AML-193 (cell line): ENCODE measurements at places on chromosomes 7 and 10.

- DNase-seq = no peak
Measured at GRCh38 chr7:101516851-101517250, 112.2 kb downstream of the MYL10 start.

GRCh38 chr10:103736044-103736443, 119.3 kb downstream of the SH3PXD2A start:
- no peak for DNase-seq

GRCh38 chr10:71432956-71433767, 36.4 kb downstream of the CDH23 start:
- no peak for DNase-seq

DNA sequence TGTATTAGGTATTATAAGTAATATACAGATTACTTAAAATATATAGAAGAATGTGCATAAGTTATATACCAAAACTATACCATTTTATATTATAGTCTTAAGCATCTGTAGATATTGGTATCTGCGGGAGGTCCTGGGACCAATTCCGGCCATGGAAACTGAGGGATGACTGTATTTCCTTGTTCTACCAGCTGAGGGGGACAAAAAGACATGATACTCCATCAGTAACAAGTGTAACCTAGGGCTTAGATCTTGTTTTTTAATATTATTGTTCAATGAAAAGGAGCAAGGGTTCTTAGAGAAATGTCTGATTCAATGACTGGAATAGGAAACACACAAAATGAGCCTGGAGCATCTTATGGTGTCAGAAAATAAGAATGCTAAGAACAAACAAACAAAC, 752.5 kb downstream of the CCSER2 start:
- no peak for DNase-seq

- no peak for DNase-seq
Measured at GRCh38 chr7:24729365-24730017, 27.8 kb downstream of the GSDME start.

- no peak for DNase-seq
Measured at GRCh38 chr7:157397036-157397720, 60.4 kb downstream of the DNAJB6 start.

GRCh38 chr7:154862153-154862791, 140.7 kb downstream of the PAXIP1 start:
- DNase-seq = no peak

GRCh38 chr7:138837627-138838026, 39.6 kb upstream of the ATP6V0A4 start:
- no peak for DNase-seq

DNA sequence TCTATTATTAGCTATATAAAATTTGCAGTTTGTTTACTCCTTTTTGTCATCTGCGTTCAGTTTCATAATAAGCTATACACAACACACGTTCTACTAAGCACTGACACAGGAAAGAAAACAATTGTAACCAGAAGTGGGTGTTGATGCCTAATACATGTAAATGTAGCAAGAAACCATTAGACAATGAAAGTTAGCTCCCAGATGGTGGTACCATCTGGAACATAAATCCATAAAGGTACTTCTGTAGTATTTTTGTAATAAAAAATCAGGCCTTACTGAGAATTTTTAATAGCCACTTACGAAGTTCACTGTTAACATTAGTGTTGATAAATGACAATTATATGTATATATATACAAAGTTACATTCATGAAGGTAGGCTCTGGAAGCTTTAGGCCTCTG, 194.7 kb downstream of the KCND2 start:
- no peak for DNase-seq

DNA sequence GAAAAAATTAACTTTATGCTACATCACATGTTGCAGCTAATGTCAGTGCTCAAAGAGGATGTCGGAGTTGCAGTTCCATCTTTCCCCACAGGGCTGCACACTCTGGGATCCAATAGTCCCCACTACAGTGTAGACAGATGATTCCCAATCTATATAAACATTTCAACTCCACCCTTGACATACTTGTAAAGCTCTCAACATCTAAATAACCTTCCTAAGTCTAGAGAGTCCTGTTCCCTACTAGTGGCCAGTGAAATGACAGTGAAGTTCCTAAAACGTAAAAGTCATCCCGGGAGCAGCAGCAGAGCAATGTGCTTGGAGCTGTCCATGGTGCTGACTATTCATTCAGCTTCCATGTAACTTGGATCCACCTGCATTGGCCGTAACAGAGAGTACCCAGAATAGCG, 145.1 kb downstream of the GRM8 start:
- peak; percentile 58 for DNase-seq

DNA sequence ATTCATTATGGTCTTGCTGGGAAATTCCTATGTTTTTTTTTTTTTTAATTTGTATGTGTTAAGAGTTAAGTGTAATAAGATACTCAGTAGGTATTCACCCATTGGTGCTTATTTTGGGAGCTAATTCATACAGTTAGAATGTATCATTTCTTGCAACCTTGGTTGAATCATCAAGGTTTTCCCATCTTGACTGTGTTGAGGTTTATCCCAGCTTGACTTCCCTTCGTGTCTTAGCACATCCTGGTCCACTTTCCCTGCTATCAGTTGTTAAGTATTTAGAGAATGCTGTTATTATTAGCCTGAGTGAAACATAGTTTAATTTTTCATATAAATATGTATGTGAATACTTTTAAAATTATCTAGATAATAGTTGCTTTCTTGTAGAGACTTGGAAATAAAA, 20.8 kb downstream of the RALA start:
- no peak for DNase-seq

DNA sequence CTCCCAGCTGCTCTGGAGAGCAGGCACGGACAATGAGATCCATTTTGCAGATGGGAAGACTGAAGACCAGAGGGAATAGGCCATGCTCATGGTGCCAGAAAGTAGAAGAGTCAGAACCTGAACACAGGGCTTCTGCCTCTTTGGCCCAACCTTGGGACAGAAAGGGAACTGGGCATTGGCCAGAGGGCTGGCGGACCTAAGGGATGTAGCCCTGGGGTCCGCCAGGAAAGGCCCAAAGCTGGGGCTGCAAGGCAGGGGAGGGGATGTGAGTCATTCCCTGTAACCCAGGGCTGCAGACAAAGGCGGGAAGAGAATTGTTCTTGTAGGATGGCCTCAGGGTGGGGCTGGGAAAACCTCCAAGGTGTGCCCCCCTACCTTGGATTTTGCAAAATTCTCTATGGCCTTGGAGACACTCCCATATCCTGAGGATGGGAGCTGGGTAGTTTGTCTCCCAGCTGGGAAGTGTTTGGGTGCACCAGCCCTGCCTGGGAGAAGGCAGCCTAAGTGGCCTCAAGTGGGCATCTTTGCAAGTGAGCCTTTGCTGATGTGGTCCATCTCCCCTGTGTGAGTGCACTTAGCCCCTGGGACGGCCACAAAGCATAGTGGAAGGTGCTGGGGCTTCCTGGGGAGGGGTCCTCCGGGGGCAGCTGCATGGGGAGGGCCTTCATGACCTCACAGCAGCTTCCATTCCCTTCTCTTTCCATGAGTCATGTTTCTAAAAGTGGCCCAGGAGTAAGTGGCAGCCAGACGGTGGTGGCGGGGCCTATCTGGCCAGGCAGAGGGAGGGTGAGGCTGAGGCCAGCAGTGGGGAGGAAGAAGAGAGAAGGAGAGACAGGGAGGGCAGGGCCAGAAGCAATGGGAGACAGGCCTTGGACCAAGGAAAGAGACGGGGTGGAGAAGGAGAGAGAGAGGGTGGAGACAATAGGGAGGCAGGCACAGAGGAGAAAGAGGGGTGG, 9.2 kb downstream of the AQP1 start:
- DNase-seq = no peak

DNA sequence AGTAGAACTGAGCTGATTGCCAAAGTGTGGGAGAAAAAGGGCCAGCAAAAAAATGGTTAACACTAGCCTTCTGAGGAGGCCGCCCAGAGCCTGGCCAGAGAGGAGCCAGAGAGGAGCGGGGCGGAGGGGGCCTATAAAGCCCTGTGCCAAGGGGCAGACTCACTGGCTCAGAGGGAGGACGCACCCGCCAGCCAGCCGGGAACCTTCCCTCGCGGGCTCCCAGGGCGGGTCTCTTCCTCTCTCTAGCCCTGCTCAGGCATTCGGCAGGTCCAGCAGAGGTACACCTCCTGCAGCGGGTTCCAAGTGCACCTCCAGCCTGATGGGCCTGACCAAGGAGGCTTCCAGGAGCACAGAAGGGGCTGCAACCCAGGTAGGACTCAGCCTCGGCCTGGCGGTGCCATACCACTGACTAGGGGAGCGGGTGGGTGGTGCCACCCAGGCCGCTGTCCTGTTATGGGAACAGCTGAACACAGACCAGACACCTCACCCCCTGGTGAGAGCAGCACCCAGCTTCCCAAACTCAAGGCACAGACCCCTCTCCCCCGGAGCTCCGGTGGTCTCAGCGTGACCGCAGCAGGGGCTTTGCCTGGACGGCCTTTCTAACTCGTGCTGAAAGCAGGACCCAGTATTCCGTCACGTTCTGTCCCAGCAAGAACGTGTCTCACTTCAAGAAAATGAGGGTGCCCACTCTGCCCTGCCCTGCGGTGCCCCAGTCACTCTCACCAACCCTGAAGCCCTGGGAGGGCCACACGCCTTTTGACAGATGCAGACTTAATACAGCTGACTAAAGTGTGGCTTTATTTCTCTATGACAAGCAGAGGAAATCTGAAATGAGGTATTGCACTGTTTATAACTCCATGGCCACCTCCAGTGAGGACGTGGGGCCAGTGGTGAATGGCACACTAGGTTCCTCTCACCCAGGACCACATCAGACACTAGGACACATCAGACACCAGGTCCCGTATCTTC, at the start of gene GPER1:
Gene GPER1, plus strand, starts transcription at position 162 of the 969 bp plus-strand sequence. CDS start 3,616 bp downstream, outside the sequence.
- DNase-seq = no peak

DNA sequence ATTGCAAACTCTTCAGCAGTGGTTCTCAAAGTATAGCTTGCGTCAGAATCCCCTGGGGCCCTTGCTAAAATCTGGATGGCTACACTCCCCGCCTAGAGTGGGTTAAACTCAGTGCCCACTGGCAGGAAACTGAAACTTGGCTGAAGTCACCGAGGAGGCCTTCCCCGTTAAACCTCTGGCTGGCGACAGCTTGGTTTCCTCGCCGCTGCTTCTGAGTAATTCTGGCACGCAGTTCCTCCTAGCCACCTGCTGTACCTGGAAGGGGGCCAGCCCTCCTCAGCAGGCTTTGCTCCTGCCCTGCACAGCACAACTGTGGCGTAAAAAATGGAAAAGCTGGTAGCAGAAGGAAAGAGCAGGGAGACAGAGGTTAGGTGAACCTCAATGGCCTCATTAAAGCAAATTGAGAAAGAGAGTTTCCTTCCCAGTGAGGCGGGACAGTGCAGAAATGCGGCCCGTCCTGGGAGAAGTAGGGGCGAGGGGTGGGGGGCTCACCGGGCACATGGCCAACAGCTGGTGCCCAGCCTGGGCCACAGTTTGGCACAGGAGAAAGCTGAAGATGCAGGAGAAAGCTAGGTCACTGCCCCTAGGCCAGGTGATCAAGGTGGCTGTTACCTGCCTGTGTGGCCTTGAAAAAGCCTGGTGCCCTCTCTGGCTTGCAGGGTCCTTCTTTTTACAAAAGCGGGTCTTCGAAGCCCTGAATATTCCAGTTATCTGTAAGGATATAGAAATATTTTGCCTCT, 46.6 kb downstream of the ALOX5 start:
- peak; percentile 91 for DNase-seq

DNA sequence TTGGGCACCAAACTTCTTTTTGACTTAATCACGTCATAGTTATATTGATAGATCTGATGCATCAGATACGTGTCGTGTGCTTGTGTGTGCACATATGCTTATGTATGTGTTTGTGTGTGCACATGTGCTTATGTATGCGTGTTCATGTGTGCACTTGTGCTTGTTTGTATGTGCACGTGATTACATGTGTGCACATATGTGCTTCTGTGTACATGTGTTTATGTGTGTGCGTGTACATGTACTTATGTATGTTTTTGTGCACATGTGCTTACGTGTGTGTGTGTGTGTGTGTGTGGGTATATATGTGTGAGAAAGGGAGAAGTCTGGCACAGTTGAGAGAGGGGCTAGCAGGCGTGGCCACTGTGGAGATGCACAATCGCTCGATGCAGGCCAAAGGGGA, 173.4 kb downstream of the WDR37 start:
- DNase-seq = no peak

- no peak for DNase-seq
Measured at GRCh38 chr7:141593134-141593533, 41.9 kb downstream of the AGK start.

- no peak for DNase-seq
Measured at GRCh38 chr10:87519582-87519981, 14.9 kb downstream of the MINPP1 start.

GRCh38 chr7:23462846-23463245, 7.4 kb downstream of the IGF2BP3 start:
- DNase-seq = peak; percentile 19
